ENCODE measurements at places on chromosomes 6 and 20.

DNA sequence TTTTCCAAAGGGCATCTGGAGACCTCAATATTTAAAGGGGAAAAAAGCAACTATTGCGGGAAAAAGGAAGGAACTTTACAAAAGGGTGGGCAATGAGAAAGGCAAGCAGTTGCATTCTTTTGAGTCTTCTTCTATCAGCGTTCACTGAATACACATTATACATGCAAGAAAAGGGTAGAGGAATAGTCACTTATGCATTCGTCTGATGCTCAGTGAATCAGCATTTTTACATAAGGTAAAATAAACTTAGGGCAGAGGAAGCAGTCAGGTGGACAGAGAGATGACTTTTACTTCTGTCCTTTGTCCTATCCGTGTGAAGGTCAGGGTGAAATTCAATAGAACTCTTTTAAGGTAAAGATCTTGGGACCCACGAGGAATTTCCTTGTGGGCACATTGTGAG is 49.3 kb downstream of the PRND start:
- DNase-seq, result no peak

DNA sequence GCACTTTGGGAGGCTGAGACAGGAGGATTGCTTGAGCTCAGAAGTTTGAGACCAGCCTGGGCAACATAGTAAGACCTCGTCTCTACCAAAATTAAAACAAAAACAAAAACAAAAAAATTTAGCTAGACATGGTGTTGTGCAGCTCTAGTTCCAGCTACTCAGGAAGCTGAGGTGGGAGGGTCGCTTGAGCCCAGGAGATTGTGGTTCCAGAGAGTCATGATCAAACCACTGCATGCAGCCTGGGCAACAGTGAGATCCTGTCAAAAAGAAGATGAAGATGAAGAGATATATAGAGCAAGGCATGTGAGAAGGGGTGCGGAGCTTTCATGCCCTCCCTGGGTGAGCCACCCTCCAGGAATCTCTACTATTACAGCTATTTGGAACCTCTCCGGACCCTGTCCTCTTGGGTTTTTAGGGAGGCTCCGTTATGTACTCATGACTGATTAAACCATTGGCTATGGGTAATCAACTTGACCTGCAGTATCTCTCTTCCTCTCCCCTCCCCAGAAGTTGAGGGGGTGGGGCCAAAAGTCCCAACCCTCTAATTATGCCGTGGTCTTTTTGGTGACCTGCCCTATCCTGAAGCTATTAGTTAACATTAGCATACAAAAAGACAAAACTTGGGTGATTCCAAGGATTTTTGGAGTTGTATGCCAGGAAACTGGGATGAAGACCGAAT is 9.0 kb downstream of the POLH start:
- no peak for DNase-seq

DNA sequence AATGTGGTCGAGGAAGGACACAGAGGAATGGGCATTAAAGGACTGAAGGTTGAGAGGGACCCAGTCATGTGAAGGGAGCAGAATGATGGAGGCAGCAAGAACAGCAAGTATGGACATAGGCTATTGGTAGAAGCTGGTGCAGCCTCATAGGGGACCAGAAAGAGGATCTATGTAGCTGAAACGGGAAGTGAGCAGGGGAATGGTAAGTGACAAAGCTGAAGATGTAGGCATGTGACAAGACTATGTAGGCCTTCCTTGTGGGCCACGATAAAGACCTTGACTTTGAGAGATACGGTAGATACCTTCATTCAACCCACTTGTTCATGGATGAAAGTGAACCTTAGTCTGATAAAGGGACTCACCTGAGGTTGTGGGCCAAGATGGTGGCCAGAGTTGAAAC is 3.5 kb downstream of the CTNNBL1 start:
- no peak for DNase-seq

DNA sequence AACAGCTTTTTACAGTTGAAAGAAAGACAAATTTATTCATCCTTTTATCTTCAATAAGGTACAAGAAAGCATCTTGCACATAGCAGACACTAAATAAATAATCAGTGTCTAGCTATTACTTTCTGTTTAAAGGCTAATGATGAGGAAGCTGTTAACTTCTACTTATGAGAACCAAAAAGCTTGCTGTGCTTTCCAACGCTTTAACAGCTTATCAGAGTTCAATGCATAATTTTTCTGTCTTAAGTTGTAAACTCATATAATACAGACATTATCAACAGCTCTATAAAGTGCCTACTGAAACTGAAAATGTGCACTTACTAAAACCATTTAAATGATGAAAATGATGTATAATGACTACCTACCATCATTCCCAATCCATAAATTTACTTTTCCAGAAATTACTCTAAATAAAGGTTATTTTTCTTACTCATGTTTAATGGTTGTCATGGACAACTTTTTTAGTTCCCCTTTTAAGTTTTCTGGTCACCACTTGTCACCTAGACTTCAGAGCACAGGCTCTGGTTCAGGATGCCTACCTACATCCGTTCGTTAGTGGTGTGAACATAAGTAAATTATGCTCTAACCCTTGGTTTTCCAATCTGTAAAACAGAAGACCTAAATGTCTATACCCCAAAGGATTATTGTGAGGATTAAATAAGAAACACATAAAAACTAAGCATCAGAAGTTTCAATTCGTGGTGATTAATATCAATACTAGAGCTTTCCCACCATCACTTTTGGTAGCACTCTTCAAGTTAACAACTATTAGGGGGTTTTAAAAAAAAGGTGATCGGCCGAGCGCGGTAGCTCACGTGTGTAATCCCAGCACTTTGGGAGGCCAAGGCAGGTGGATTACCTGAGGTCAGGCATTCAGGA is 8.0 kb downstream of the PNISR start:
- DNase-seq, result no peak

DNA sequence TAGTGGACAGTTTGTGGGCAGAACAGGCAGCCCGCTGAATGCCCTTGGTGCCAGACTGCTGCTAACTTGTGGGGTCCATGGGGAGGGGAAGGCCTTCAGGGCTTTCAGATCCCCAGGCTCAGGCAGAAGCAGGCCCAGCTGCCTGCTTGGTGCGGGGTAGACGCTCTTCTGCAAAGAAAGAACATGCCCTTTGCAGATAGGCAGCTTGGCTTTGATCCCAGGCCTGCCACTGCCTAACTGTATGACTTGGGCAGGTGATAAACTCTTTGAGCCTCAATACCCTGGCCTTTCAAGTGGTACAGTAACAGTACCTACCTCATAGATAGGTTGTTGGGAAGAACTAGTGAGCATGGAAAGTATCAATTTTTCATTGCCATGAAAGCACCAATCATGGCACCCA is 28.4 kb downstream of the CHMP4B start:
- DNase-seq, result no peak

DNA sequence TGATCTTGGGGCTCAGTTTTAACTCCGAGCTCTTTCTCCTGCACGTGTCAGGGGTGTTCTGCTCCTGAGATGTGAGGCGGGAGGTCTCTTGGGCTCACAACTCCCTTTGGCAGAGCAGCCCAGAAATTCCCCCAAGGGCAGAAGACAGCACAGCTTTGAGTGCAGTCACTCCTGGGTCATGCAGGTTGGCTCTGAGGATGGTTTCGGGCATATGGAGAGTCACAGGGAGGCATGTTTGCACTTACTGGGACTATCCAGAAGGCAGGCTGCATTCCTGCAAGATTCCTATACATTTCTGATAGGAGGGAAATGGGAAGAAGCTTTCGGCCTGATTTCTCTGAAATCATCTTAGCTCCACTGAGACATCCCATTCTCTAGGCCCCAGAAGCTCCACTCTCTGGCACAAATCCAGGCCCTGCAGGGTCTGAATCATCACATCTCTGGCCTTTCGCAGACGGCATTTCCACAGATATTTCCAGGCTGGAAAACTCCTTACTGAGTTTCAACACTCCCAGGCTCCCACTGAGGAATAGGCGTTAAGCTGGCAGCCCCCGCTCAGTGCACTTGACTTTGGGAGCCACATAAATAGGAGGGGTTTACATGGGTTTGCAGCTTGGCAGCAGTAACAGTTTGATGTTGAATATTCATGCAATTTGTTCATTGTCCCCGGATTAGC is 39.7 kb downstream of the AGPAT4 start:
- DNase-seq, result no peak

GRCh38 chr6:34065466-34066217 is 80.2 kb downstream of the GRM4 start:
- no peak for DNase-seq

GRCh38 chr6:42915732-42916131 is at the start of gene PTCRA:
Gene PTCRA (plus strand): TSS chr6:42916053. CDS start chr6:42916070, 17 bp downstream.
- DNase-seq, result no peak

DNA sequence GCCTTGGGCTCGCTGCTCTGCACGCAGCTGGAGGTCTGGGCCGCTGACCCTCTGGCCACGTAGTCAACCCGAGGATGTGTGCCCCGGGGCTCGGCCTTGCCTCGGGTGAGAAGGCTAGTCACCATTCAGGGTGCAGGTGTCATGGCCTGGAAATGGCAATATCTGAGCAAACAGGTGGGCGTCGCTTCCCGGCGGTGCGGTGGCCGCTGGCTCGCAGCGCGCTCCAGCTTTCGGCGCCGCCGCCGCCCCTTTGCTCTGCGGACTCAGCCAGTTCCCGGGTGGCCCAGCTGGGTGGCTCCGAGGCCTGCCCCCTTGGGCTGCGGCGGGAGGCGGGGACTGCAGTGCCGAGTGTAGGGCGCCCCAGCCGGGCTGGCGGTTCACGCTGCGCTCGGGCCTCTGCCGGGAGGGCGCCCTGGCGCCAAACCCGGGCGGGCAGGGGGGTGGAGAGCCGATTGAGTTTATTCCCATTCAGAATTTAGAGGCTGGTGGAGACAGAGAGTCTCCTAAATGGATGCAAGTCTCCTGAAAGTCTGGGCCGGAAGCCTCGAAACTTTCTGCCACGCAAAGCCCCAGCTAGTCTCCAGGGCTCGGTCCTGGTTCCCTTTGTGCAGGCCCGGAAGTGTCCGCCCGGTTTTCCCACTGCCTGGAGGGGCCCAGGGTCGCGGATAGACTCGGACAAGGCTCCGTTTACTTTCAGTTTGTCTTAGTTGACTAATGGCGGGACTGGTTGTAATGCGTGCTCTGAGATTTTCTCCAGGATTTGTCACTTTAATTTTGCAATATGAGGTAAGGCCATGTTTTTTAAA is 11.3 kb upstream of the TFAP2A start:
- no peak for DNase-seq

DNA sequence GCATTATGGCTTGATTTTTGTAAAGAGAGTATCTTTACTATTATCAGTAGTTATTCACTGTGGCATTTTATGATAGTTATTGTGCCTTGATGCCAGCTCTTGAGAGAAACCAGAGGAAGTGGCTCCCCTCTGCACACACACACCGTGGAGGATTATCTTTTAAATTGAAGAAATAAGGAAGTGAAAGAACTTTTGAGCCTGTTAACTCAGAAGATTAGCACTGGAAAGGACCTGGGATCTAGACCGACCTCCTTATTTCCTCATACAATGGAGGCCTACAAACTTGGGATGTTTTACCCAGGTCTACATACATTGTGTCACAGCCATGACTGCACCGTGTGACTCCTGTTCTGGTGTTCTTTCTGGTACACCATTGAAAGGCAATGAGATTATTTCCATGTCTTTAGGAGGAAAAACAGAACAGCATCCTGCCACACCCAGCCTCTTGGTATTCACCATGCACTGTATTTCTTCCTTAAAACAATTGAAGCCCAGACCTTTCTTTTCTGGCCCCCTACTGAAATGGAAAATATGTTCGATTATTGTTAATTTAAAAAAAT is 40.6 kb downstream of the HECA start:
- DNase-seq, result no peak

DNA sequence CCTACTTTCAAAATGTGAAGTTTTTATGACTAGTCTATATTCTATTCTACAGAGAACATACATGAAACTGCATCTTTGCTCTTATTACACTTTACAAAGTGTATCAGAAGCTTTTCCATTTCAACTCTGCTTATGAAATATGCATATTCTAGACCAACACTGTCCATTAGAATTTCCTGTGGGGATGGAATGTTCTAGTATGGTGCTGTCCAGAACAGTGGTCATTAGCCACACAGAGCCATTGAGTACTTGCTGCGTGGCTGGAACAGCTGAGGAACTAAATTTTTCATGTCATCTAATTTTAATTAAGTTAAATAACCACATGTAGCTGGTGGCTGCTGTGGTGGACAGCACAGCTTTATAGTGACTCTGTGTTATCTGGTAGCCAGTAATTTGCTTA is 105.9 kb upstream of the PDE10A start:
- no peak for DNase-seq

DNA sequence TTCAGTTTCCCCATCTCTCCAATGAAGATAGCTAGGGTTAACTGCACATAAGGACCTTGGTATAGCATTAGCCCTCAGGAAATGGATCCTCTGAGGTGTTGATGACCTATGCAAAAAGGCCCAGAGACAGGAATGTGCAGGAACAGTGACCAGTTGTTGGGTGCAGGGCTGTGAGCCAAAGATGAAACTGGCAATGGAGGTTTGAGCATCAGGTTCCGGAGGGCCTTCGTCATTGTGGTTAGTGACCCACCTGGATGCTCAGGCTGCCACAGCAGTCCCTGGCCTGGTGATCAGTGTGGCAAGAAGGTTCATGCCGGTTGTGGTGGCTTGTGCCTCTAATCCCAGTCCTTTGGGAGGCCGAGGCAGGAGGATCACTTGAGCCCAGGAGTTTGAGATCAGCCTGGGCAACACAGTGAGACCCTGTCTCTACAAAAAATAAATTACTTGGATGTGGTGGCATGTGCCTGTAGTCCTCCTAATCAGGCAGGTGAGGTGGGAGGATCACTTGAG is 43.7 kb downstream of the TM9SF4 start:
- no peak for DNase-seq

DNA sequence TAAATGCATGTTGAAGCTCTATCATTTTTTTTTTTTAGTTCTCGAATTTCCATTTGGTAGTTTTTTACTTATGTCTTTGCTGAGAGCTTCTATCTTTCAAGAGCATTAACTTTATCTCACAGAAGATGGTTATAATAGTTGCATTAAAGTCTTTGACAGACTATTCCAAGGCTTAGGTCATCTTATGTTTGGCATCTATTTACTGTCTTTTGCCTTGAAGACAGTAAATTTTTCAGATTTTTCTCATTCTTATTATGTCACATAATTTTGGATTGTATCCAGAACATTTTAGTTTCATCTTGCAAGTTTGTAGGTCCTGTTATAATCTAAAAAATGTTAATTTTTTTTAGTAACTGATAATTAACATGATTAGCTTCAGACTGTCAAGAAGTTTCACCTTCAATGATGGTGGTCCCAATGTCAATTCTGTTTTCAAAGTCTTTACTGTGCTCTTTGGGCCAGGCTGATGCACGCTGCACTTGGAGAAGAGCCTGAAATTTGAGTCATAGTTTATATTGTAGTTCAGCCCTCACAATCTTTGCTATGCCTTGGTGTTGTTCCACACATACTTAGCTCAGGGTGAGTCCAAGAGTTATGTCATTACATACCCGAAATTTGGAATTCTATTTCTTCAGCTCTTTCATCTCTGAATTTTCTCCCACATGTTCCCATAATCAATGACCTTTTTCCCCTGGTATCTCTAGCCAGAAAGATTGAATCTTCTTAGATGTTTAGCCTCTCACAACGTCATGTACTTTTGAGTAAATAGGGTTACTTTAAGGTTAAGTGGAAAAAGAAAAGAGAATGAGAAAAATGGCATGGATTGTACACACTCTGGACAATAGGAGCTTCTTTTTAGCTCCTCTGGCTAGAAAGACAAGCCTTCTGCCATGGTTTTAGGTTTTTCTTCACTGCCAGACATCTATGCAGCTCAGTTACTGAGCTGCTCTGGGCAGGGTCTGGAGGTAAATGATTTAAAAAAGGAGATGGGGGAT is 110.3 kb upstream of the BTBD3 start:
- no peak for DNase-seq

Measured in stimulated activated CD4-positive, alpha-beta T cell treated with anti-CD3 and anti-CD28 coated beads, Interleukin-1b, Interleukin-23, amount 100 ng/mL, for 48 hours (primary cell).